ENCODE measurements at places on chromosomes 3 and 15.

GRCh38 chr3:184361932-184362667, 590 bp downstream of the POLR2H start:
- peak; percentile 41 for DNase-seq

DNA sequence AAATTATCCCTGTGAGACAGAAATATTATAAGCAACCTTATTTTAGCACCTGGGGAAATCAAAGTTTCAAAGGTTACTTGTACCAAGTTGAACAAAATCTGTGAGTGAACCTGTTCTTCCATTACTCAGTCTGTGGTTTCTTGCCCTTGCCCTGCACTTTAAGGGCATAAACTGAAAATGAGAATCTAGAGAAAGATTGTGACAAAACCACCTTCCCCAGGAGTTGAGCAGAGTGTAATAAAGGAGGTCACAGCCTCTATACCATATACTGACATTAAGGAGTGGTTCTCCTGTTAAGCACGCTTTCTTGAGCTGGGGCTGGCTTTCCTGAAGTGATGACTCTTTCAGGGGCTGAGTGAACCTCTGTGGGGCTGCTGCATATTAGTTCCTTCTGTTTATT, 143.4 kb downstream of the PDCD6IP start:
- peak; percentile 8 for DNase-seq

- DNase-seq, result no peak
Observed at GRCh38 chr15:60982249-60982910, 246.7 kb downstream of the RORA start.

DNA sequence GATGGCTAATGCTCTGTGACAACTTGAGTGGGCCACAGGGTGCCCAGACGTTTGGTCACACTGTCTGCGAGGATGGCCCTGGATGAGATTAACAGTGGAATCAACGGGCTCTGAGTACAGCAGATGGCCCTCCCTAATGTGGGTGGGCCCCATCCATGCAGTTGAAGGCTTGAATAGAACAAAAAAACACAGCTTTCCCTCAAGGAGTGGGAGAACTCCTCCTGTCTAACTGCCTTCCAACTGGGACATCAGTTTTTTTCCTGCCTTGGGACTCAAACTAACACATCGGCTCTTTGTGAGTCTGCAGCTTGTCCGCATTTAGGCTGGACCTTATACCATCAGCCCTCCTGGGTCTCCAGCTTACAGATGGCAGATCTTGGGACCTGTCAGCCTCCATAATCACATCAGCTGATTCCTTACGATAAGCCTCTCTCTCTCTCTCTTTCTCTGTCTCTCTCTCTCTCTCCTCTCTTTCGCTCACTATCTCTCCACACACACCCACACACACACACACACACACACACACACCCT, 20.8 kb downstream of the FAM174B start:
- no peak for DNase-seq
